ENCODE measurements at places on chromosomes 6 and 20.

GRCh38 chr20:49229381-49229780 is 10.2 kb downstream of the DDX27 start:
- no peak for DNase-seq

DNA sequence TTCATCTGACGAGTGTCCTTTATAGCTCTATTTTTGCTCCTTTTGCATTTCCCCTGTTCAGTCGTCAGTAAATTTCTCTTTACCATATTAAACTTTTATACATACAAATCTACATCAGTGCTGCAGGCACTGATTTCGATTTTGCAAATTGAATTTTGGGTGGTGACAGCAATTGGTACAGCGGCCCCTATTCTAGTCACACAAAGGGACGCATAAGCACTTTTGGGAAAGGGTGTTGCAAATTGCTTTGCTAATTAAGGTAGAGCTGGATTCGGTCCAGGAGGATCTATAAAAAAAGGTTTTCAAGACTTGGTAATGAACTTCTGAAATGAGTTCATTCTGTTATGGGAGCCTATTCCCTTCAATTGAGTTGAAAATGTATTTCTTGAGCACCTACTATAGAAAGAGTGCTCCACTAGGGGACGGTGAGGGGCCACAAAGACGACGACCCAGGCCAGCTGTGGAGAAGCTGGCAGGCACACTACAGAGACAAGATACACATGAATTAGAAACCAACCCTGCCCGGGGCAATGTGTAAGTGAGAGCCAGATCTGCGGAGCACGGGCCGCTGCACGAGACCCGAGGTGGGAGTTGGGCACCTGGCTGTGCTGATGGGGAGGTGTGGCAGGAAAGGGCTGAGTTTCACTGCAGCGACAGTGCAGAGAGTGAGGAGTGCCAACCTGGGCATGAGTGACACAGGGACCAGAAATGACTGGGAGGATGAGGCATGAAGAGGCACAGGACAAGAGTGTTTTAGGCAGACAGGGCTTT is 5.4 kb downstream of the UQCC2 start:
- DNase-seq = no peak

- DNase-seq = no peak
Observed at GRCh38 chr6:41644297-41644879, 6.1 kb downstream of the MDFI start.

- DNase-seq = no peak
Observed at GRCh38 chr6:31899882-31900722, 1.8 kb downstream of the ZBTB12 start.

GRCh38 chr6:35599761-35600658 is 87.3 kb upstream of the TULP1 start:
- no peak for DNase-seq

DNA sequence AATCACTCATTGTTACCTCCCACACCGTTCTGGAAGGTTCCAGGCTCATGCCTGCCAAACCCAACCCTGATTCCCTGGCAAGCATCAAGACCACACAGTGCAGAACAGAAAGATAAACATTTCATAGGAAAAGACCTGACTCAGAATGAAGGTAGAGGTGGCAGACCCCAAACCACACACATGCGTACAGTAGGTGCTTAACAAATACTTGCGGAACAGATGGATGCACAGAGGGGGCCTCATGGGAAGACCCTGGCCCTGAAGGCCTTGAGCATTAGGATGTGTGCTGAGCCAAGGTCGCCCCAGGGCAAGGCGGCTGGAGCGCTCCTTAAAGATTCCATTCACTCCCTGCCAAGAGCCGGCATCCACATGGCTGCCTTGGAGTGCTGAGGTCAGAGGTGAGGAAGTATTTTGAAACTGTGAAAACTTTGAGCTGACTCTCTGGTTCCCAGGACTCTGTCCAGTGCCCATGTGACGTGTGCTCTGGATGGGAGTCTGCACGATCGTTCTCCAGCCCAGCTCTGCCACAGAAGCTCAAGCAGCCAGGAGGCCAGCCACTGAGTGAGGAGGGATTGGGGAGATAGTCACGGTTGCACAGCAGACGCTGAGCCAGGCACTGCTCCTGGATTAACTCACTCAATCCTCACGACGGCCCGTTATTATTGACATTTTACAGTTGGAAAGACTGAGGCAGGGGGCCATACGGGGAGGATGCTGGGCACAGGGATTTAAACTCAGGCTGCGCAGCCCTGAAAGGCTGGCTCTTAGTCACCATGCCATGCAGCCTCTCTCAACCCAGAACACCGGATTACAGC is 65.5 kb upstream of the AFDN start:
- DNase-seq = no peak

DNA sequence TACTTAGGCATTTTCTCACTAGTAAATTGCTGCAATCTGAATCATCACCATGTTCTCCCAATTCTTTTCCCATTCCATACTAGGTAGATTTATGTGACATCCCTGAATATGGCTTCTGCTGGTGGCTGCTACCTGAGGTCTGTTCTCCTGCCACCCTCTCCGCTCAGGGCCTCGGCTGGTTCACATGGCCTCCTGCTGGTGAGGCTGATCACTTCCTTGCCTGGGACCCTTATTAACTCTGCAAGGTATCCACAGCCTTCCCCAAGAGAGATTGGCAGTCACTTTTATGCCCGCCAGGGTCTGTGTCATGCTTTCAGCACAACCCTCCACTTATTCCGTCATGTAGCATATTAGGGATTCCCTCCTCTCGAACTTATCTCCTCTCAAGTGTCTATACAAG is 424.5 kb upstream of the FLRT3 start:
- DNase-seq = no peak

GRCh38 chr20:63228806-63229205 is 6.9 kb upstream of the BIRC7 start:
- DNase-seq = no peak

DNA sequence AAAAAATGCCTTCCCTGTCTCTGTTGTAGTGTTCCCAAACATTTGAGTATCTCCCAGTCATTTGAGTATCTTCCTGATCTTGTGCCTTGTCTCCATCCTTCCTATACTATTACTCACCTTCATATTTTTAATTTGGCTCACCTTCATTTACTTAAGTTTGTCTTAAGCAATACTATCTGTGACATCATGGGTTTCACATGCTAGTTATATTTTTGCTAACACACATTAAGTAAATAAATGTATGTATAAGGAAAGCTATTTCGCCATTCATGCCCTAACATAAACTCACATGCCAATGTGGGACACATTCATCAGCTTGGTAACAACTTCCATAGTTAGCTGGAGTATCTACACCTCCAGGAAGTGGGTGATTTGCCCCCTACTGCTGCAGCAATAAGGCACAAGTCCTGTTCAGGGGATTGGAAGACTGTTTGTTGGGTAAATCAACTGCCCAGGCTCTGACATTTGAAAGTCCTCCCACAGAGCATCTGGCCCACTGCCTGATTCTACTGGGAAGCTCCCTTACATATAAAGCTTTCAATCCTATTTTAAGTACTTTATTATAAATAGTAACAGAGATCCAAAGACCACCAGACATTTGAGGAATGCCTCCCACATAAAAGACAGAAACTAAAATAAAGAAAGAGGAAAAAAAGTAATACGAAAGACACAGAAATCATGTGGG is 132.3 kb downstream of the ISM1 start:
- no peak for DNase-seq

- DNase-seq = no peak
Observed at GRCh38 chr6:119768201-119768600, 418.6 kb upstream of the MAN1A1 start.

GRCh38 chr20:37781626-37782025 is 87.8 kb downstream of the CTNNBL1 start:
- no peak for DNase-seq

DNA sequence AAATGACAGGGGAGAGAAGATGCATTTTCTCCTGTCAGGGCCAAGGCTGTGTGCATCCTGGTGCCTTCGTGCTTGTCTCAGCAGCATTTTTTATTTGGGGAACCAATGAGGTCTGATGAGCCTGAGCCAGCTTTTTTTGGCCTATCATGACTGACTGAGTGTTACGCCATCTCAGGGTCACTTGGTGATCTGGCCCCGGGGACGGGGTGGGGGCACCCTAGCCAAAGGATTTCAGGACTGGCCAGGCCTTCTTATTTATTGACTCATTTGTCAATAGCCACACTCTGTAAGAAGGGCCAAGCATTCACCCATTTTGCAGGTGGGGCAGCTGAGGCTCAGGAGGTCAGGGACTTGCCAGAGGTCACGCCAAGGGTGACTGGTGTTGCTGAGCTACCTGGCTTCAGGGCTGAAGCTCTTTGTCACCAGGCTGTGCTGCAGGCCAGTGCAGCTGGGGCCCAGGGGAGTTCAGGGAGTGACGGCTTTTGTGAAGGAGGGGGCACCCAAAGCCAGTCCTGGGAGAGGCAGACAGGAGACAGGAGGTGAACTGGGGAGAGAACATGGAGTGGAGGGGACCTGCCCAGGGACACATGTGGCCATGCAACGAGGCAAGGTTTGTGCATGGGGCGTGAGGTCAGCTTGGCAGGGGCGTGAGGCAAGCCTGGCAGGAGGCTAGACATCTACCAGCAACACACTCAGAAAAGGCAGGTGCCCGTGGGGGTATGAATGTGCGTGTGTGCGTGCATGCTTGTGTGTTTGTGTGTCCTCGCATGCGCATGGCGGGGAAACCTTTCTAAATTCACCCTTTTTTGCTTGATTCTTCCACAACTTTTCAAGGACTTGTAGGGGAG is 31.1 kb downstream of the VSTM2L start:
- no peak for DNase-seq

DNA sequence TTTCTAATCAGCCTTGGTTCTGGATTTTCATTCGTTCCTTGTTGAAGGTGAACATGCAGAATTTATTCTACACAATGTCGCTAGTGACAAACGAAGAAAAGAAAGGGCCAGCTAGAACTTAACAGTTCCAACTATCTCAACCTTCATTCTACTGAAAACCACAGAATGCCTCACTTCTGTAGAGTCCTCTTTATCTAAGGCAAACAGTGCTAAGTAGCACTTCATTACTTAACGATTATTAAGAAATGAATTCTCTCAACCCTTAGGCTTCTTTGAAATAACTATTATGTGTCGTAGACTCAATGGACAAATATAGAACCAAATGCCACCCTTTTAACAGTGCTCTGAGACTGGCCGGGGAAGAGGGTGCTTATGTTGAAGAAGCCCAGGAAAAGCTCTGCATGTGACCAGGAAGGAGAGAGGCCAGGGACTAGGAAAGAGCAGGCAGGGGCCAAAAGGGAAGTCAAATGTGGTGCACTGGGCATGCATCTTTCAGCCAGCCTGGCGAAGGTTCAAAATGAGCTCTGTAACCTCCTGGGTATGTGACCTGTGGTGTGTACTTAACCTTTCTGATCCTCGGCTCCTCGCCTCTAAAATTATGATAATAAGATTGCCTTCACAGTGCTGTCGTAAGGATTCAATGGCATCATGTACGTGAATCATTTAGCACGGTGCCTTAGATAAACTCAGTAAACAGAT is 55.4 kb upstream of the BMP2 start:
- DNase-seq = no peak

GRCh38 chr20:58024241-58024721 is 204.2 kb downstream of the ANKRD60 start:
- no peak for DNase-seq

GRCh38 chr6:117613920-117614560 is 11.7 kb upstream of the GOPC start:
- DNase-seq = no peak

- no peak for DNase-seq
Observed at GRCh38 chr20:52402950-52403349, 211.4 kb upstream of the ZFP64 start.

DNA sequence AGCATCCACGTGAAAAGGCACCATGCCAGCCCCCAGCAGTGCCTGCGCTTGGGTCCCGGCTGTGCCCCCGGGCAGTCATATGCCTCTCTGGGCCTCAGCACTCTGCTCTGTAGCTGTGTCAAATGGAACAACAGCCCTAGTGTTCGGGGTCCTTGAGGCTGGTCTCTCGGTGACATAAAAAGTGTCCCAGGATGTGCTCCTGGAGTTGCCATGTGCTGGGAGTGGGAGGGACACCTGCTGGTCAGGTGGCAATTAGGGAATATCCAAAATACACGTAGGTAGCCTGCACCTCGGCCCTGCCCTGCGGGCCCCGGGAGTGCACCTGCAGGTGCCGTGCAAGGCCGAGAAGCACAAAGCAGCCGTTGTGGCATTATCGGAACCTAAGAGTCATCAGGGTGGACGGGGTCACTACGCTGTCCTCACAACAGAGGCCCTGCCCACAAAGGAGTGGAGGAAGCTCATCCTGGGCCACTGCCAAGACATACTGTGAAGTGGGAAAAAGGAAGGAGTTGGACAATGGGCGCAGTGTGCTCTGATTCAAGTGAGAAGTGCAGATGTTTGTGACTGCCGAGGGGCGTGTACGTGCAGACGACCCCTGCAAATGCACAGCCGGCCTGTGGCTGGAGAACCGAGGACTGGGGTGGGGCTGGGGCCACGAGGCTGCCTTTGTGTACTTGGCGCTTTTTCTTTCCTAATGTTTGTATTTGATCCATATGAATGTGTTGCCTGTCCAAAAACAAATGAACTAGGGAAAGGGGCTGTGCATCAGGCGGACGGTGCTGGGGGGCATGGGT is 24.6 kb downstream of the SLCO4A1 start:
- no peak for DNase-seq

DNA sequence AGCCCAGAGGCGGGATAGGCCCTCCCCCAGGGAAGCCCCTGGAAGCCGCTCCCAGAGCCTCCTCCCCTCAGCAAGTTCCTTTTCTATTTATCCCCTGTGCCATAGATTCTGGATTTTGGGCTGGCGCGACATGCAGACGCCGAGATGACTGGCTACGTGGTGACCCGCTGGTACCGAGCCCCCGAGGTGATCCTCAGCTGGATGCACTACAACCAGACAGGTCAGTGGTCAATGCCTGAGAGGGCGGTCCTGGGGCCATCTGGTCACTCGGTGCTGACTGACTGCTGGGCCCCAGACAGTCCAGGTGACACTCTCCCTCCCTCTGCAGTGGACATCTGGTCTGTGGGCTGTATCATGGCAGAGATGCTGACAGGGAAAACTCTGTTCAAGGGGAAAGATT is 6.2 kb downstream of the MAPK13 start:
- DNase-seq = no peak

GRCh38 chr20:43507150-43508080 is at the start of gene L3MBTL1:
Gene L3MBTL1 (plus strand): TSS chr20:43507697. CDS start chr20:43513504, 5,807 bp downstream.
- peak; percentile 65 for DNase-seq

- DNase-seq = no peak
Observed at GRCh38 chr6:125802383-125802782, 11.6 kb downstream of the NCOA7 start.

GRCh38 chr20:2047456-2048092 is 53.7 kb upstream of the PDYN start:
- DNase-seq = no peak

DNA sequence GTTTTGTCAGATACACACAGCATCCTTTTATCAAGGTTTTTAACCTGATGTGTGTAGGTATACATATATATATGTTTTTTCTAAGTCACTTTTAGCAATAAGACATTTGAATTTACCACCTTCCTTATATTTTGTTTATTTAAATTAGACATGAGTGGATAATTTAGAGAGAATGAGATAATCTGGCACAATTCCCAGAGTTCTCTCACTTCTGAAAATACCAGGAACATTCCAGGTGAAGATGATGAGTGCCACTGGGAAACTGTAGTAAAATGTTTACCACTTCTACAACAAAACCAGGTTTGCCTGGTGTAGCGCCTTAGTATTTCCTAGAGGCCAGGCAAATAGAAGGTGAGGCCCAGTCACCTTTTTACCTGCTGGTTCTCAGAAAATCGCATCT is 189.5 kb downstream of the TMEM242 start:
- DNase-seq = no peak
